ENCODE measurements at places on chromosomes 16 and 17.
A peak's percentile ranks its signal among the peaks of the same experiment; 100 is the strongest.

DNA sequence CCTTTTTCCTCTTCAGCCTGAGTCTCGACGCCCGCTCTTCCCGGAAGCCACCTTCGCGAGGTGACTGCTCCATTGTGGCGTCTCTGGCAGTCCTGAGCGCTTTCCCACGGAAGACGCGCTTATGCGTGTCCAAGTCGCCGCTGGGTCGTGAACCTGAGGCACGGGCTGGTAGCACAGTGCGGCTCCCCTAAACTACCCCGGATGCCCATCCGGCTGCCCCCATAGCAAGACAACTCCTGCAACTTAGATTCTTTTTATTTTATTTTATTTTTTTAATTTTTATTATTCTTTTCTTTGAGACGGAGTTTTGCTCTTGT lies 2.1 kb upstream of the ESRP2 start:
- no peak for DNase-seq

GRCh38 chr16:59400830-59401229 lies 666.7 kb upstream of the GOT2 start:
- DNase-seq, result no peak

DNA sequence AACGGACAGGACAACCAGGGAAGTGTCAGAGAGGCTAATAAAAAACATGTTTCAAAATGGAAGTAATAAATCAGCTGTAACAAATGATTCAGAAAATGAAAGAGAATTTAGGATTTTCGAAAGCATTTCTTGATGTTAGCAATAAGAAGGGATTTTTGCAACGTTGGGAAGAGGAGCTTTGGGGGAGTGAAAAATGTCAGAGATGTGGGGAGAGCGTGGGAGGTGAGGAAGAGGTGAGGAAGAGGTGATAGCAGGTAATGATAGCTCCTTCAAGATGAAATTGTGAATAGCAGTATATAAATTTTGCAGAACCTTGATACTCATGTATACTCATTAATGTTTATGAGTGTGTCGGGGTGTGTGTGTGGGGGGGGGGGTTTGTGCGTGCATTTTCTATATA lies 76.2 kb upstream of the COX10 start:
- no peak for DNase-seq

- DNase-seq, result no peak
Measured at GRCh38 chr17:59353936-59354755, 22.7 kb downstream of the YPEL2 start.

- peak; percentile 51 for DNase-seq
Measured at GRCh38 chr16:21001262-21001661, 100.7 kb downstream of the LYRM1 start.
